ENCODE measurements at places on chromosomes 2 and 18.

- no peak for DNase-seq
These were observed 435.6 kb upstream of the HS6ST1 start for GRCh38 chr2:128754246-128754724.

GRCh38 chr2:47016172-47016913 is 100.7 kb upstream of the MCFD2 start:
- DNase-seq: no peak

DNA sequence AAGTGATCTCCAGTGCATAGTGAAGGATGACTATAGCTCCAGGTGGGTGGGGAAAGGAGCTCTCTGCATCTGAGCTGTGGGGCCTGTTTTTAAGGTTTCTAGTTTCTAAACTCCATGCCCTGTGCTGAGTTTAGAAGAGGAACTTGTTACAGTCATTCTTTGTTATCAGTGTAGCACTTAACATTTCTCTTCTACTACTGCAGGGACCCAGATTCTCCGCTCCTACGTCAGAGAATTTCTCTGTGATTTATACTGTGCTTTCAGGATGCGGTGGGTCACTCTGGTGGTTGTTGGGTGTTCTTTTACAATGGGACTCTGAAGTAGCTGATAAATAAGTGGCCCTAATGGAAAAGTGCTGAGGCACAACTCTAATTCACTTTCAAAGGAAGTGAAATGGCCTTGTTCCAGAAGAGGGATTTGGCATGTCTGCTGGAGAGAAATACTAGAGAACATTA is 122.0 kb downstream of the WDSUB1 start:
- no peak for DNase-seq

- DNase-seq: no peak
These were observed 215.0 kb downstream of the TPGS2 start for GRCh38 chr18:36613810-36614209.

DNA sequence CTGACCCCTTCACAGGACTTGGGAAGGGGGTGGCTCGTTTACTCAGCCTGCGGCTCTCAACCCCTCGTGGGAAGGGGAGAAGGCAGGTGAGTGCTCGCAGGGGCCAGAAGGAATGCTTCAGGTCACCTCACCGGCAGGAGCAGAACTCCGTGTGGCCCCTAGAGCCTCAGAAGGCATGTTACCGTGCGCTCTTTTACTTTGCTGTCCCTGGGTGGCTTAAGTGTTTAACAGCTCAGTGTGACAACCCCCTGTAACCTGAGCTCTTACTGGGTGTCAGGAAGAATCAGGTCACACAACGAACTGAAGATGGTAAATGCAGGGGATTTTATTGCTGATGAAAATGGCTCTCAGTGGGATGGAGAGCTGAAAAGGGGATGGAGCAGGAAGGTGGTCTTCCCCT is 1235.4 kb downstream of the LRP1B start:
- no peak for DNase-seq

DNA sequence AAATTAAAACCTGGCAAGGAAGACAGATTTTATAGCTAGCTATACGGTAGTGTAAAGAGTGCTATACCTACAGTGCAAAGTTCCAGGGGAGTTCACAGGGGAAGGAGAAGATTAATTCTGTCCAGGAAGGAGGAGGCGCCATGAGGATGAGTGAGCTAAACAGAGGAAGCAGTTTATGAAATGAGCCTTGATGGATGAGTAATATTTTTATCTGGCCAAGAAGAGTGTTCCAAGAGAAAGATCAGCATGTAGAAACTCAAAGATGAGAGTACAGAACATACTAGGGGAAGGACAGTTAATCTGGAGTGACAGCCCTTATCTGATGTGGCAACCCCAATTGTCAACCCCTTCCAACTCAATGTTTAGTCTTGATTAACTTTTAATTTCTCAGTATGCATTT is 54.8 kb downstream of the CDH20 start:
- DNase-seq: no peak

DNA sequence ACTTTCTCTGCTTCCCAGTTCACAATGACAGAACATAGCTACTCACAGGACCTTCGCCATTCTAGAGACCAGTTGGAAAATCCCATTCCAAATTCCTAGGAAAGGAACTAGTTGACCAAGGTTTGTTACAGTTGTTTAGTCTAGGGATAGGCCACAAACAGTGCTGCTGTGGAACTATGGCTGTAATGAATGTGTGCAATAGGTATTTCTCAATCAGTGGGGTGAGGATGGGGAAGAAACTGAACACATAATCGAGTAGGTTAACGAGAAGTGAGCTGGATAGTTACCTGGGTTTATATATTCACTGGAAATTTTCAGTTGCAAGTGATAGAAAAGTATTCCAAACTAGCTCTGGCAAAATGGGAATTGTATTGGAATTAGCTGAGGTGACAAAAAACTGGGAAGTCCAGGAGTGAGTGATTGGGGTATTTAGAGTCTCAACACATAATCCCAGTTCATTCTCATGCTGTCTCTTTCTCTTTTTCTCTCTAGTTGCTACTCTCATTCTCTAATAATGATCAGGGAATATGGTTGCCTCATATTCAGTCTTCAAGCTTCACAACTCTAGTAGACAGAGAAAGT is 18.2 kb upstream of the HMSD start:
- DNase-seq: no peak

- no peak for DNase-seq
These were observed 259.4 kb downstream of the ANAPC1 start for GRCh38 chr2:111624411-111625156.

- no peak for DNase-seq
These were observed 266.5 kb downstream of the PTGR3 start for GRCh38 chr18:74942319-74942910.

- no peak for DNase-seq
These were observed 69.6 kb downstream of the ACVR1C start for GRCh38 chr2:157559061-157559460.

DNA sequence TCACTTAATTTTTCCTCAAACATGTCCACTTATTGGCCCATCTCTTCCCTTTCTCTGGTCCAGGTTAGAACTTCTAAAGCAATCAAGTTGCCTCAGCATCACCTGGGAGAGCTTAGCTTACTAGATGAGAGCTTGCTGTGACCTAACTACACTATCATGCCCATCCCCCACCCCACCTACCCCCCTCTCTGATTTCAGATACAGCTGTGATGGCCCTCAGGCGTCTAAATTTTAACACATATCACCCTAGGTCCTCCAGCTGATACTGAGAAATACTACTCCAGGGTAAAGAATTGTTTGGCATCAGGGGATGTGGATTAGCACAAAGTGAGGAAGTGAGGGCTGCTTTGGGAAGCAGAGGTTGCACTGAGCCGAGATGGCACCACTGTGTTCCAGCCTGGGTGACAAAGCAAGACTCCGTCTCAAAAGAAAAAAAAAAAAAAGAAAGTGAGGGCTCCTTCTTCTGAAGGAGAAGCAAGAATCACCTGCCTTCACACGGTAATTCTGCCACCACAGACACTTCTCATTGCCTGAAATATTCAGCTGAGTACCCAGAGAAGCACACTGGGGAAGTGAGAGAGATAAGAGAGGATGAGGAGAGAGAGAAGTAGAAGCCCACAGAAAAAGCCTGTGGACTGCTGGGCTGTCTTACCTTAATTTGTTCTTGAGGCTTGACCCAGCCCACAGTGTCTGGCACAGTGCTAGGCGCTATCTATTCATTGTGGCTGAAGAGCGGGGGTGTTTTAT is 263.4 kb downstream of the ASXL3 start:
- no peak for DNase-seq

GRCh38 chr2:54457323-54458023 is 1.3 kb downstream of the SPTBN1 start:
- no peak for DNase-seq

DNA sequence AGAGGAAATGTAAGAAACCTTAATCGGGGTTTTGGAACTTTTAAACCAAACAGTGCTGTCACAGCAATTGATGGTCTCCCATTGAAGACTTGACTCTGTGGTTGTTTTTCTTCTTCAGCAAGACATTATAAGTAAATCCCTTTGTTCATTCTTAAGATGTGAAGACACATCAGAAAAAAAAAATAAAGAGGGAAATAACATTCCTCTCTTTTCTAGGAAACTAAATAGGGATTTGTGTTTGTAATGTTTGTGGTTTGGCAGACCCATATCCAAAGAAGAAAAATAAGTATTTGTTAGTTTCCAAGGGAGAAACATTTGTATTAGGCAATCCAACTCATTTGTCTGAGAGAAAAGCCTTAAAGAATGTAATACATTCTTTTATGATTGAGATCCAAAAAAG is 359.9 kb downstream of the DSC3 start:
- no peak for DNase-seq

GRCh38 chr18:13438507-13439056 is 220.0 kb downstream of the LDLRAD4 start:
- DNase-seq: no peak

- no peak for DNase-seq
These were observed 299.1 kb upstream of the NXPH2 start for GRCh38 chr2:139079311-139079710.

DNA sequence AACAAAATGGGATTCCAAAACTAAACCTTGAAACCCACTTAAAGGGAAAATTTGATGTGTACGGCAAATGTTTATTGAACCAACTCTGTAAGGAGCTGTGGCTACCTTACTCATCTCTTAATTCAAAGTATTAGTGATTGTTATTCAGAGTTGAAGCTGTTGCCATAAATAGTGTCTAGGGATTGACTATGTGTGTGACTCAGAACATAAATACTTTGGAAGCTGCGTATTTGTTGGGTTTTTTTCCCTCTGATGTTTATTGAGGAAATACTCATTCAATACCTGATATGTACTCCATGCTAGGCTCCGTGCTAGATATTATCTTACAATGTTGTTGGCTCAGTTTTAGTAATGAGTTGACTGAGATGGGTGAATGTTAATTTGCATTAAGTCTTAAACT is 90.4 kb downstream of the PTRHD1 start:
- no peak for DNase-seq

DNA sequence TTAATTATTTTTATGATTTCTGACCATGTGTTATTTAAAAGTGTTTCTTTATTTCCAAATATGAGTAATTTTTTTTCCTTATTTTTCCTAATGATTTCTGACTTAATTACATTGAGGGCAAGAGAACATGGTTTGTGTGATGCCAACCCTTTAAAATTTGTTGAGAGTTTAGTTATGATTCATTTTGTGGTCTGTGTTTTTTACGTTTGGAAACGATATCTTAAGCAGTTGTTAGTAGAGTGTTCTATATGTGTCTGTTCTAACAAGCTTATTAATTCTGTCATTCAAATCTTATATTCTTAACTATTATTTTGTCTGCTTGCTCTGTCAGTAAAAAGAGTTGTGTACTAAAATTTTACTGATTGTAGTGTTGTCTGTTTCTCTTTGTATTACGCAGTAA is 15.0 kb downstream of the NAB1 start:
- DNase-seq: no peak

DNA sequence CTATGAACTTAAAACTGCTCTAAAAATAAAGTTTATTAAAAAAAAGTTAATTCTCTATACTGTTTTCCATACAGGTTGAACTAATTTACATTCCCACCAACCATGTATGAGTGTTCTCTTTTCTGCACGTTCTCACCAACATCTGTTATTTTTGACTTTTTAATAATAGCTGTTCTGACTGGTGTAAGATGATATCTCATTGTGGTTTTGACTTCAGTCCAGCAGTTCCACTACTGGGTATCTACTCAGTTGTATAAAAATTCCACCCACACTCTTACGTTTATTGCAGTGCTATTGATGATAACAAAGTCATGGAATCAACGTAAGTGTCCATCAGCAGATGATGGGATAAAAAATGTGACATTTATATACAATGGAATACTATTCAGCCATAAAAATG is 33.7 kb downstream of the SPAG16 start:
- DNase-seq: no peak

Measured in stimulated activated CD4-positive, alpha-beta T cell treated with anti-CD3 and anti-CD28 coated beads, Interleukin-2, amount 100 ng/mL, for 4 hours (primary cell).